ENCODE measurements at places on chromosomes 13 and 19.

DNA sequence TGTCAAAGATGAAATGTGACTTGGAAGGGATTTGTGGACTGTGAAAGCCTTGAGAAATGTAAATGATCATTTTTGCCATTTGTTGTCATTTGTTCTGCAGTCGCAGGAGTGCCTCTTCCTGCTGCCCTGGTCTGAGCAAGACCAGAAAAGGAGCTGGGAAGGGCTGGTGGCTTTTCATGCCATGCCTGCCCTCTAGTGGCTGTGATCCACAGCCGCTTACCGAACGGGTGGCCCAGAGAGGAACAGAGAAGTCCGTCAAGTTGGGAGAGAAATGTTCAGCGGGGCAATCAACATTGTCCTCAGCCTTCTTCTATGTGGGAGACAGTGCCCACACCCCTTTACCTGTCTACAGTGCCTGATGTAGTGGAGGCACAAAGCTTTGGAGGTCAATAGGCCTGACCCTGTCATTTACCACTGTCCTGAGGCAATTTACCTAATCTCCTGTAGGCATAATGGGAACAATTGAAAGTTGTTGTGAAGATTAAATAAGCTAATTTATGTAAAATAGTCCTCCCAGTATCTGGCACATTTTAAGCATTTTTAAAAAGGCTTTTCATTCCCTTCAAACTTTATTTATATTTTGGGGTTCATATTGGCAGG, 224.5 kb downstream of the B3GLCT start:
- H3K27ac ChIP-seq = no peak overlapping the region
- no peak overlapping the region for H3K4me3 ChIP-seq
- H3K27me3 ChIP-seq = peaks cover 16% of the 10 kb centered on the region
- H3K4me1 ChIP-seq = peaks cover 4% of the 10 kb centered on the region
- no peaks in the 10 kb centered on the region for H3K36me3 ChIP-seq
- peak; percentile 59 for DNase-seq

DNA sequence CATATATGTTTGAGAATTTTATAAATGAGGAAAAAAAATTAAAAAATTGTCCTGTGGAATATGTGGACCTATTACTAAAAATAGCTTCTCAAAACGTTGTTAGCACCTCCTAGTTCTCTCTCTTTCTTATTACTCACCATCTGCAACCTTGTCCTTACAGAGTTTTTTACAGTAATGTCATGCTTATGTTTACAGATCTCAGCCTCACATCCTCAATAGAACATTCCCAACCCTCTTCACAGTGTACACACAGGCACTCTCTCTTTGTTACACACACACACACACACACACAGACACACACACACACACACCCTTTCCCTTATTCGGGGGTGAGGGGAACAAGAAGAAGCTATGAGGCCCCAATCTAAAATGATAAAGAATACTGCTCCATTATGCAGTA, 197.7 kb downstream of the SLITRK6 start:
- no peaks in the 10 kb centered on the region for H3K27me3 ChIP-seq
- no peak overlapping the region for H3K27ac ChIP-seq
- no peaks in the 10 kb centered on the region for H3K4me1 ChIP-seq
- no peaks in the 10 kb centered on the region for H3K36me3 ChIP-seq

- no peak overlapping the region for H3K4me3 ChIP-seq
- no peak for DNase-seq
- H3K27ac ChIP-seq = no peak overlapping the region
- H3K27me3 ChIP-seq = peaks cover 4% of the 10 kb centered on the region
These were observed 9.2 kb downstream of the LMTK3 start for GRCh38 chr19:48502350-48503018.

DNA sequence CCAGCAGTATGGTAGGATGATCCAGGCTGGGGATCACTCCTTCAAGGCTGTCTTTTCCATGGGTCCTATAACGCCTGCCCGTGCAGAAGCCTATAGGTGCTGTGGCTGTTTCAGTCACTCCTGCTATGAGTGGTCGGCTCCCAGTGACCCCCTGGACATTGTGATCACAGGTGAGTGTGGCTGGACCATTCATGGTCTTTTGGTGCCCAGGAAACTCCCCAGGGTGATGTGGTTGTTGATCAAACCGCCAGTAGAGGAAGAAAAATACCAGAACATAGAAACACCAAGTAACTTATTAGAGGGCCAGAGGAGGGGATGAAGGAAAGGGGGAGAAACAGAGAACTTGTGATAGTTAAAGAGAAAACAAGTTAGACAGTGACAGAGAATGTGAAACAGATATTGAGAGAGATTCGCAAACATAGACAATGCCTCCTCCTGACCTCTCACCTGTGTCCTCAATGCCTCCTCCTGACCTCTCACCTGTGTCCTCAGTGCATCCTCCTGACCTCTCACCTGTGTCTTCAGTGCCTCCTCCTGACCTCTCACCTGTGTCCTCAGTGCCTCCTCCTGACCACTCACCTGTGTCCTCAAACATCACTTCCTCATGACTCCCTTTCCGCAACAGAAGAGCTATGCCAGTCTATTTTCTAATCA, 19.4 kb downstream of the LAIR2 start:
- H3K36me3 ChIP-seq = no peaks in the 10 kb centered on the region
- H3K4me1 ChIP-seq = peaks cover 52% of the 10 kb centered on the region
- no peak for DNase-seq
- H3K27ac ChIP-seq = peak overlapping the region; percentile 84
- H3K27me3 ChIP-seq = peaks cover 30% of the 10 kb centered on the region

DNA sequence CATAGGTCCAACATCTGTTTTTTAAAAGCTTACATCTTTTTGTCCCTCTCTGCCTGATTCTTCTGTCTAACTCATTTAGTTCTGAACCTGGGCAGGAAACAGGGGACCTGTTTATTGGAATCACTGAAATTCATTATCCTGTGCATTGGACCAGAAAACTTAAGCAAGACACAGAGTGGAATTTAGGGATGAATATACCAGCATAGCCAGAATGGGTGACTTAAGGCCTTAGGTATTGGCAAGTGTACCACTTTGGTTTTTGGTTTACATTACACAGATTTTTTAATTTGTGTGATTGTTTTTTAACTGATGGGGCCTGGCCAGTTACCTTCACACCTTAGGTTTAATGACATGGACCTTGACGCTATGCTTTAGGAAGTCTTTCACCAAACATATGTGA, 232.5 kb downstream of the GPC5 start:
- H3K4me1 ChIP-seq = no peaks in the 10 kb centered on the region
- no peak for DNase-seq
- H3K27me3 ChIP-seq = no peaks in the 10 kb centered on the region
- no peak overlapping the region for H3K4me3 ChIP-seq
- no peaks in the 10 kb centered on the region for H3K36me3 ChIP-seq

Measured in activated naive CD8-positive, alpha-beta T cell treated with anti-CD3 and anti-CD28 coated beads for 36 hours (primary cell).